ENCODE measurements at places on chromosomes 6 and 20. TPM values are rescaled to one million over a fixed set of nuclear protein-coding genes. Genes with fewer than 3 reads are reported as not detected.

GPX5 gene
- total RNA-seq: not detected

AIF1 gene
- total RNA-seq: 48.0 TPM

- no peaks in the 10 kb centered on the region for H3K4me1 ChIP-seq
- no peak overlapping the region for H3K27ac ChIP-seq
- no peaks in the 10 kb centered on the region for H3K27me3 ChIP-seq
- H3K4me3 ChIP-seq: no peak overlapping the region
- DNase-seq: no peak
These were observed 36.6 kb upstream of the NFATC2 start for GRCh38 chr20:51579137-51579536.

GRCh38 chr20:48198929-48199451 is 413.7 kb upstream of the SULF2 start:
- no peak overlapping the region for H3K27ac ChIP-seq
- no peak overlapping the region for H3K4me3 ChIP-seq
- H3K4me1 ChIP-seq: no peaks in the 10 kb centered on the region
- H3K36me3 ChIP-seq: no peaks in the 10 kb centered on the region

FAM162B gene
- total RNA-seq: not detected

- peaks cover 25% of the 10 kb centered on the region for H3K27me3 ChIP-seq
- no peak overlapping the region for H3K4me3 ChIP-seq
- H3K36me3 ChIP-seq: no peaks in the 10 kb centered on the region
- no peaks in the 10 kb centered on the region for H3K4me1 ChIP-seq
These were observed 22.5 kb upstream of the C6orf58 start for GRCh38 chr6:127554435-127555006.

OR12D3 gene
- not detected for total RNA-seq

AKAP7 gene
- 7.8 TPM for total RNA-seq

- DNase-seq: no peak
- no peaks in the 10 kb centered on the region for H3K36me3 ChIP-seq
- H3K27me3 ChIP-seq: no peaks in the 10 kb centered on the region
- H3K4me3 ChIP-seq: no peak overlapping the region
- no peak overlapping the region for H3K27ac ChIP-seq
These were observed 84.8 kb upstream of the SOX4 start for GRCh38 chr6:21508753-21509152.

GRCh38 chr20:910870-911770 is 5.0 kb downstream of the ANGPT4 start:
- peaks cover 8% of the 10 kb centered on the region for H3K27me3 ChIP-seq
- no peak overlapping the region for H3K4me3 ChIP-seq
- H3K4me1 ChIP-seq: no peaks in the 10 kb centered on the region
- no peak overlapping the region for H3K27ac ChIP-seq
- DNase-seq: no peak
- H3K36me3 ChIP-seq: no peaks in the 10 kb centered on the region

GRCh38 chr6:157274471-157275226 is 48.7 kb downstream of the TMEM242 start:
- H3K36me3 ChIP-seq: no peaks in the 10 kb centered on the region
- DNase-seq: peak; percentile 75
- peak overlapping the region; percentile 76 for H3K4me3 ChIP-seq
- H3K27me3 ChIP-seq: no peaks in the 10 kb centered on the region
- peak overlapping the region; percentile 93 for H3K27ac ChIP-seq

GRCh38 chr20:25285856-25286798 is 38.2 kb downstream of the PYGB start:
- H3K4me1 ChIP-seq: peaks cover 9% of the 10 kb centered on the region
- H3K27me3 ChIP-seq: no peaks in the 10 kb centered on the region
- no peak overlapping the region for H3K27ac ChIP-seq
- H3K4me3 ChIP-seq: no peak overlapping the region
- DNase-seq: no peak

- DNase-seq: no peak
- H3K27me3 ChIP-seq: no peaks in the 10 kb centered on the region
- H3K27ac ChIP-seq: no peak overlapping the region
- H3K36me3 ChIP-seq: peaks cover 48% of the 10 kb centered on the region
These were observed 26.7 kb downstream of the RALGAPB start for GRCh38 chr20:38499366-38499765.

DNA sequence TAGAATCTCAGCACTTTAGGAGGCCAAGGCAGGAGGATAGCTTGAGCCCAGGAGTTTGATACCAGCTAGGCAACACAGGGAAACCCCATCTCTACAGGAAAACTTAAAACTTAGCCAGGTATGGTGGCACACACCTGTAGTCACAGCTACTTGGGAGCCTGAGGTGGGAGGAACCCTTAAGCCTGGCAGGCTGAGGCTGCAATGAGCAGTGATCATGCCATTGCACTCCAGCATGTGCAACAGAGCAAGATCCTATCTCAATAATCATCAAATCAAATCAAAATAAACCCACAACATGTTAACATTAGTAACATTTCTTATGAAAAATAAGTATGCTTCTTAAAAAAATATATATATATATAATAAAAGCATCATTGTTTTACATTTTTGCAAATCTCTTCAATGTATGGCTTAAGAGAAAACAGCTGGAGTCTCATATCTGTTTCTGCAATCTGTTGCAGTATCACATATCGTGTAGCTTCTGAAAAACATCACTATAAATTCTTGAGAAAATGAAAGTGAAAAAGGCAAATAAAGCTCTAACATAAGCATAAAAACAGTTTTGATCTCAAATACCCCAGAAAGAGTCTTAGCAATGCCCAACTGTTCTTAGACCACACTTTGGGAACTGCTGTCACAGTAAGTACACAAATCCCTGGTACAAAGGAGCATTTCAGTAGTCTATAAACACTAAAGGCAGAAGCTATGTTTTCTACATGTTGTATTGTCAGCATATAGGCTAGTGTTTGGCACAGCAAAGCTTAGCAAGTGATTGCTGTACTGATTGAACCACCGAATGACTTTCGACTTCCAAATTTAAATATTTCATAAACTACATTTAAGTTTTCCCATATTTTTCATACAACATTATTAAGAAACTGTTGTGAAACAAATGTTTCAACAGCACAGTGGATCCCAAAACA is 8.0 kb downstream of the MMUT start:
- no peak for DNase-seq
- peak overlapping the region; percentile 45 for H3K4me3 ChIP-seq
- H3K36me3 ChIP-seq: peaks cover 31% of the 10 kb centered on the region
- H3K27ac ChIP-seq: peak overlapping the region; percentile 83

OLIG3 gene
- not detected for total RNA-seq

- H3K4me3 ChIP-seq: no peak overlapping the region
- no peaks in the 10 kb centered on the region for H3K27me3 ChIP-seq
- no peak for DNase-seq
These were observed 79.6 kb downstream of the PCSK2 start for GRCh38 chr20:17306427-17306826.

DNA sequence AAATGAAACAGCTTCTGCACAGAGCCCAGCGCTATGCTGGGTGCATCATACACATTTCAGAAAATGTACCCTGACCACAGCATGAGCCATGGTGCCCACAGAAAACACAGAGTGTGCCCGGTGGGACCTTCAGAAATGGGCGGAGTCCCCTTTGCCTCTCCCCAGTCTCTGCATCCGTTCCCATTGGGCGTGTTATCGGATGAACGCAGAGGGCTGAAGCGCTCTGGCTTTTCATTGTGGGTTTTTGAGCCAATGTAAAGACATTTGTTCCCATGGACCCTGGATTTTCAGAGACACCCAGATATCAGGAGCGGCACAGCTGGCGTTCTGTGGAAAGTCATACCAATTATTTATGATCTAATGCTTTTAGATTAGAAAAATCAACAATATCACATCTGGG is 99.8 kb downstream of the DACT2 start:
- no peaks in the 10 kb centered on the region for H3K36me3 ChIP-seq
- H3K4me3 ChIP-seq: no peak overlapping the region
- H3K4me1 ChIP-seq: peaks cover 6% of the 10 kb centered on the region
- H3K27ac ChIP-seq: no peak overlapping the region
- no peak for DNase-seq

DNA sequence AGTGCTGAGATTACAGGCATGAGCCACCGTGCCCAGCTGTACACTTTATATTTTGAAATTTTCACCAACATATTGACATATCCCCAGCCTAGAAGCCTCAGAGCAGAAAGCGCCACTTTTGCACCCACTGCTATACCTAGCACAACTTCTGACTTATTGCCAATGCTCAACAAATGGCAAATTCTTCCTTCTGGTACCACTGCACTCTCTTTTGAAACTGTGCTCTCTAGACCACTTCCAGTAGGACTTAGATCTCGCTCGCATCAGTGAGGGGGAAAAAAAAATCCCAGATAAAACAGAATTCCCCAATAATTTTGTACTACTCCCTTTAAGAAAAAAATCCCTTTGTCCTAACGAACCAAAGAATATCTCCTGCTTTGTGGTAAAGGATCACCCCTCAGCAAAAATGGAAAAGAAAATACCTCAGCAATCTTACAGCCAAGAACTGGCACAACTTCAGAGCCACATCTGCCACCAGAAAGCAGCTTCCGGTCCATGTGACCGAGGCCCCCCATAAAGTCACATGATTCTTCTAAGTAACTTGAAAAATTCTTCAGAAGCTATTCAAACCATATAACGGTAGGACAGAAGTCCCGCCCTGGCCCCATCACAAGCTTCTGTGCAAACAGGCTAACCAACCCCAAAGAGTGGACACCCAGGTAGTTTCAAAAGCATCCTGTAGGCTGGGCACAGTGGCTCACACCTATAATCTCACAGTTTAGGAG is 18.5 kb upstream of the IL17F start:
- peaks cover 17% of the 10 kb centered on the region for H3K4me1 ChIP-seq
- H3K36me3 ChIP-seq: peaks cover 61% of the 10 kb centered on the region
- DNase-seq: no peak
- H3K4me3 ChIP-seq: no peak overlapping the region
- no peaks in the 10 kb centered on the region for H3K27me3 ChIP-seq

GRCh38 chr6:92468066-92468465 is 951.3 kb downstream of the EPHA7 start:
- no peaks in the 10 kb centered on the region for H3K4me1 ChIP-seq
- no peak overlapping the region for H3K27ac ChIP-seq
- no peak overlapping the region for H3K4me3 ChIP-seq
- no peaks in the 10 kb centered on the region for H3K27me3 ChIP-seq
- no peaks in the 10 kb centered on the region for H3K36me3 ChIP-seq
- DNase-seq: no peak

- DNase-seq: no peak
- H3K4me1 ChIP-seq: no peaks in the 10 kb centered on the region
- H3K27ac ChIP-seq: no peak overlapping the region
These were observed 67.6 kb upstream of the RIN2 start for GRCh38 chr20:19690462-19690861.

DNA sequence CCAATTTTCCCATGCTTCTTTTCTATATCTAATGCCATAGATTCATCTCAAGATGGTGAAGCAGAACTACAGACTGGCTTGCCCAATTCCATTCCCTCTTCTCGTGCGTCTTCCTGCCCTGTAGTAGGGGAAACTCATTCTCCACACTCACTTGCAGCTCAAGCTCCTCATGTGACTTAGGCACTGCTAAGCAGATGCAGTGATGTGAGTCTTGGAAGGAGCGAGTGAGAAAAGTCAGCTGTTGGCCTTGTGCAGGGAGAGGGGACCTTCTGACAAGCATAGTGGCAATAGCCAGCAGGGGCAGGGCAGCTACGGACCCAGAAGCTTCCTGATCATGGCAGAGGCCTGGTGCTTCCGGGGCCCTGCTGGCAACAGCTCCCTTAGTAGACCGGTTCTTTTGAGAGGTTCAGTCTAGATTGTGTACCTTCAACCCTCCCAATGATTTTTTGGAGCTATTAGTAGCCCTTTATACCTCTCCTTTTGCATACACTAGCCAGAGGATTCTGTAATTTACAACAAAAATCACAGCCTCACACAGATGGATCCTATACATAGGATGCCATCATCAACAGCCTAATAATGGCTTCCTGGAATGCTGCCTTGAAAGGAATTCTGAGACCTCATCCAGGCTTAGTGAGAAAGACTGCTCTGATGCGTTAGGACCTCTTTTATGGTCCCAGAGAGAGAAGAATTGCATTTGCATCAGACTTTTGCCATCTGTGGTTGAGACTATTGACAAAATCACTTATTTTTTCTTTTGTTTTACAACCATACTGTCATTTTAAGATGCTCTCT is 121.5 kb upstream of the RIPOR2 start:
- peaks cover 55% of the 10 kb centered on the region for H3K4me1 ChIP-seq
- no peaks in the 10 kb centered on the region for H3K27me3 ChIP-seq
- no peak for DNase-seq

NKX2-2 gene
- total RNA-seq: not detected

DNA sequence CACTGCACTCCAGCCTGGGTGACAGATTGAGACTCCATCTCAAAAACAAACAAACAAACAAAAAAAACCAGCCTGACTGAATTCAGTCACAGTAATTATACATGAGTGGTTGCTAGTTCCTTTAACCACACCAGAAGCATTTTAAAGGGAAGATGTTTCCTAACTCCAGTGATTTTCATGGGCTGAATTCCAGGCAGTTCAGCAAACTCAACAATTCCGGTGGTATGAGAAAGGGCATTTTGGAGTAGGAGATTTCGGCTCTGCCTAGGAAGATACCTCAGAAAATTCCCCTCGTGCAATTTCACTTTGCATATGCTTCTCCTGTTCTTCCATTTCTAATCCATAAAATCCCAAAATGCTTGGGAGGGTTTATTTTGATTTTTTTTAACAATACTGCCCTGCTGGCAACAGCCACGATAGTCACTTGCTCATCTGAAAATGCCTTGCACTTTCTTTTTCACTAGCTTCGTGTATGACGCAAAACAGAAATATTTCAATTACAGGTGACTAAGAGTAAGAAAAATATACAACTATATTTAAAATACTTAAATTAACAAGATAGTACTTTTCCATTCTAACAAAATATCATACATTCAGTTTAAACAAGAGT is 48.3 kb upstream of the IPCEF1 start:
- no peak for DNase-seq
- H3K27me3 ChIP-seq: no peaks in the 10 kb centered on the region
- no peak overlapping the region for H3K4me3 ChIP-seq
- H3K4me1 ChIP-seq: peaks cover 4% of the 10 kb centered on the region
- H3K27ac ChIP-seq: no peak overlapping the region

DNA sequence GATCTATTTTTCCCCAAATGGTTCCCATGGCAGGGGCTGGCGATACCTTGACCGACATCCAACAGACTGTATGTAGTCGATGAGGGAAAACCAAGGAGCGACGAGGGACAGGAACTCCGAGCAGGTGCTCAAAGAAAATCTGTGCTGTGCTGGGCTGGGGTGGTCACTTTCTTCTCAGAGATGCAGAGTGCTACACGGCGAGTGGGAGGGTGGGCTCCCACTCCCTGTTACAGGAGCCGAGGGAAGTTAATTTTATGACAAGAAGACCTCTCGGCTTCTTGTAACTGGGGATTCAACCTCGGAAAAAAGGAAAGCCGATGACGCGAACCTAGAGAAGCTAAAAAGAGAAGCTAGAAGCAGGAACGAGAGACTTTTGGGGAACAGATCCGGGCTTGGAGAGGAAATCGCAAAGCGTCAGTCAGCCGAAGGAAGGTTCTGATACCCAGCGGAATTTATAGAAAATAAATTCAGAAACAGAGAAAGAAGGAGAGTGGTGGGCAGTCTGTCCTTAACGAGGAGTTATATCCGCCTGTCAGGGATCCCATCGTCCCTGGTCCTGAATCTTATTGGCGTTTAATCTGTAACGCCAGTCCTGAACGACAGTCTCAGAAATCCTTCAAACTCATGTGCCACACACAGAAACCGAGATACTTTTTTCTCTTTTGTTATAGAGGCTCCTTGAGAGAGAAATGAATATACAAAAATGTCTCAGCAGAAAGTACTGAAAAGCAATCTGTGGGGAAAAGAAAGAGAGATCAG is 84.6 kb upstream of the ZNF322 start:
- DNase-seq: no peak
- H3K27ac ChIP-seq: peak overlapping the region; percentile 31
- peaks cover 4% of the 10 kb centered on the region for H3K4me1 ChIP-seq
- H3K27me3 ChIP-seq: peaks cover 46% of the 10 kb centered on the region

All from activated CD4-positive, alpha-beta T cell treated with anti-CD3 and anti-CD28 coated beads, Interleukin-2, amount 10 ng/mL, durations not matched to agents 7 days and 5 days (primary cell).